ENCODE measurements at places on chromosomes 2 and 18.

DNA sequence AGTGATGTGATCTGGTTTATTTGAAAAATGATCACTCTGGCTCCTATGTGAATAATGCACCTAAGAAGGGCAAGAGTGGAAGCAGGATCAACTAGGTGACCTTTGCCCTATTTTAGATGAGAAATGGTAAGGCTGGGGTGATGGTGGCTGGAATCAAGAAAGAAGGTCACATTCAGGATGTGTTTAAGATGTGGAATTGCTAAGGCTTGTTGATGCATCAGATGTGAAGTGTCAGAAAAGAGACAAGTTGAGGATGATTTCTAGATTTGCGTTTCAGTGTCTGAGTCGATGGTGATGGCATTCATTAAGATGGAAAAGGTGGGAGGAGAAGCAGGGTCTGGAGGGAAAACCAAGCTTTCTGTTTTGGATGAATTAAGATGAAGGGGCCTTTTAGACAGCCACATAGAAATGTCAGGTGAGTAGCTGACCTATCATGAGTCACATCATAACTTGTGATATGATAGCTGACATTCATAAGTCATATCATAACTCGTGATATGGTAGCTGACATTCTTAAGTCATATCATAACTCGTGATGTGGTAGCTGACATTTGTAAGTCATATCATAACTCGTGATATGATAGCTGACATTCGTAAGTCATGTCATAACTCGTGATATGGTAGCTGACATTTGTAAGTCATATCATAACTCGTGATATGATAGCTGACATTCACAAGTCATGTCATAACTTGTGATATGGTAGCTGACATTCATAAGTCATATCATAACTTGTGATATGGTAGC is 101.2 kb upstream of the SEC11C start:
- no peak for DNase-seq

DNA sequence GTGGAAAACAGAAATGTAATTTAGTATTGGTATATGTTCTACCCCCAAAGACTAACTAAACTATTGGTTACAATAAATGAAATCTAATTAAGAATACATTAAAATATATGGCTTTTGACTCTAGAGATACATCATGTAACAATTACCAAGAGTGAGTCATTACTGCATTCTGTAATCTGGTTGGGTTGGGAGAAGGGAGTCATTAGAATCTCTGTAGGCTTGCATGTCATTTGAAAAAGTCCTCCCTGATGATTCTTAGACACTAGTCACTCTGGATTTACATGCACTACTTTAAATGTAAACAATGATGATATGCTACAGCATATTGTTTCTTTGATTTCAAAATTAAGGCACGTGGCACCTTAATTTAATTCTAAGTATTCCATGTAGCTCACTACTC is 293.4 kb upstream of the CHST9 start:
- DNase-seq = no peak

DNA sequence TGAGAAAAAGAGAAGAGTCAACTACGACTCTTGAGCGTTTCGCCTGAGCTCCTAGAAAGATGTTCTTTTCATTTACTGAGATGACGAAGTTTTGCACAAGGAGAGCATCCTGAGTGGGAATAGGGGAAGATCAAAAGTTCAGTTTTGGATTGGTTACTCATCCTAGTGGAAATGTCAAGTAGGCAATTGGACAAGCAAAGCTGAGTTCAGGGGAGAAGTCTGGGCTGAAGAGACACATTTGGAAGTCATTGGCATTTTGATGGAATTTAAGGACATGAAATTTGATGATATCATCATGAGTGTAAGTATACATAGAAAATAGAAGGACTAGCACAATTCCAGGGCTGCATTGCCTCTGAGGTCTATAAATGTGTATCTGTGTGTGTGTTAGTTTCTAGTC is 416.6 kb downstream of the RAD51AP2 start:
- no peak for DNase-seq

GRCh38 chr2:203783496-203784203 is 77.2 kb downstream of the CD28 start:
- peak; percentile 41 for DNase-seq

DNA sequence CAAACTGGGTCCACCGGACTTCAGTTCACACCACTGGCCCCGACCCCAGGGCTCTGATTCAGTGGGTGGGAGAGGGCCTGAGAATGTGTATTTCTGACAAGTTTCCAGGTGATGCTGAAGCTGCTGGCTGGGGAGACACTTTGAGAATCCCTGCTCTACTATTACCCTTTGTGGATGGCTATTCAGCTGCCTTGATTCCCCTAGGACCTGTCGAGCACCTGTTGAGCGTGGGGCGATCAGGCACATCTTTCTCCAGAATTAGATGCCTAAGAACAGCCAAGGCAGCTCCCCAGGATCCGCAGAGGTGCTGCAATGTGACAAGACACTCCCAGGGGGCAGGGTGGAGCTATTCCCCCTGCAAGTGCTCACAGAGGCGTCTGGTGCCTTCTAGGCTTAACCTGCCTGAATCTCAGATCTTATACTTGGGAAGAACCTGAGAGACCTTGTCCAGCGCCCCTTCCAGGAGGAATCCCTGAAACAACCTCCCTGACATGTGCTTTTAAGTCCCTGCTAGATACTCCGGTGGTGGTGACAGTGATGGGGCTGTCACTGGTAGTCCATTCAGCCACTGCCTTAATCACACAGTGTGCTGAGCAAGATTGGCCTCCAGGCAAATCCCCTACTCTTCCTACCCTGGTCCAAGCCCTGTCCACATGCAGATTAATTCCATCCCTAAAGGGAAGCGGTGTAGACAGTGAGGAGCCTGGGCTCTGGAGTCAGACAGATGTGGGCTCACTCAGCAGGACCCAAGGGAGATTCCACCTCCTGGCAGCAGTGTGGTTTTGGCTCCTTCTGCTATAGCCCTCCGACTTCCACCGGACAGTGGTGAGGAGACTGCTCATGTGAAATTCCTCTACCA is 43.4 kb upstream of the OTOF start:
- DNase-seq = peak; percentile 60

DNA sequence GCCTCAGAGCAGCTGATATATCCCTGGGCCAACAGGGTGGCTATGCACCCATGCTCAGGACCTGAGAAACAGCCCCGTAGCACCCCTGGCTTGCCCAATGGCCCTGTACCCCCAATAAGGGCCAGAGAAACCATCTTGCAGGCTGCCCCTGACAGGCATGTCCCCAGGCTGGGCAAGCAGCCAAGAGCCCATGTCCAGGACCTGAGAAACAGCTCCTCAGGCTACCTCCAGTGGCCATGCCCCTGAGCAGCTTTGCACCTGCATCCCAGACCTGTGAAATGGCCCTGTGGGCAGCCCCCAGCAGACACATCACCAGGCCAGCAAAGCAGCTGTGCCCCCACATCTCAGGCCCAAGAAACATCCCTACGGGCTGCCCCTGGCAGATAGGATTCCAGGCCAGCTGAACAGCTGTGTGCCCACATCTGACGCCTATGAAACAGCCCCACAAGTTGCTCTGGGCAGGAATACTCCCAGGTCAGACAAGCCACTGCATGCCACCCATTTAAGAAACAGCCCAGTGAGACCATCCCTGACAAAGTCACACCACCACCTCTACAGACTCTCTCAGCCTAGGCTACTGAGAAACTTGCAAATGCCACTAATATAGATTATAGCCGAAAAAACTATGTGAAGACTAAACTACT is 84.1 kb downstream of the TMEM237 start:
- no peak for DNase-seq

DNA sequence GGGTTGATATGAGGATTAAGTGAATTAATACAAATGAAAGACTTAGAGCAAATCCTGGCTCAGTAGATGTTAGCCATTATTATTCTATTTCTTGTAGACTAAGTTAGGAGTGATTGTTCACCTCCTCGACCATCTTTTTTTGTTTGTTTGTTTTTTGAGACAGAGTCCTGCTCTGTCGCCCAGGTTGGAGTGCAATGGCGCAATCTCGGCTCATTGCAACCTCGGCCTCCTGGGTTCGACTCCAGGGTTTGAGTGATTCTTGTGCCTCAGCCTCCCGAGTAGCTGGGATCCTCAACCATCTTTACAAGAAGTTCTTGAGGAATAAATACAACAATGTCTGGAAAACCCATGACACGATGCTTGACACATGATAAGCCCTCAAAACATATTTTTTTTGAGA is 12.7 kb downstream of the TRIM54 start:
- no peak for DNase-seq

DNA sequence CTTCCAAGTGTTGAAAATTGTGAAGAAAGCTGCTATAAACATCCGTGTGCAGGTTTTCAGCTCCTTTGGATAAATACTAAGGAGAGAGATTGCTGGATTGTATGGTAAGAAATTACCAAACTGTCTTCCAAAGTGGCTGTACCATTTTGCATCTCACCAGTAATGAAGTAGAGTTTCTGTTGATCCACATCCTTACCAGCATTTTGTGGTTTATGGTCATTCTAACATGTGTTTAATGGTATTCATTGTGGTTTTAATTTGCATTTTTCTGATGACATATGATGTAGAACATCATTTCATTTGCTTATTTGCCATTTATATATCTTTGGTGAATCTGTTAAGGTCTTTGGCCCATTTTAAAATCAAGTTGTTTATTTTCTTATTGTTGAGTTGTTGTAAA is 260.7 kb downstream of the SPAG16 start:
- DNase-seq = no peak

- DNase-seq = no peak
These were observed 1.7 kb downstream of the METTL4 start for GRCh38 chr18:2569338-2570207.

- no peak for DNase-seq
These were observed 155.6 kb downstream of the SETBP1 start for GRCh38 chr18:44836263-44836662.

GRCh38 chr2:112728378-112729175 is 7.8 kb downstream of the NT5DC4 start:
- DNase-seq = no peak

DNA sequence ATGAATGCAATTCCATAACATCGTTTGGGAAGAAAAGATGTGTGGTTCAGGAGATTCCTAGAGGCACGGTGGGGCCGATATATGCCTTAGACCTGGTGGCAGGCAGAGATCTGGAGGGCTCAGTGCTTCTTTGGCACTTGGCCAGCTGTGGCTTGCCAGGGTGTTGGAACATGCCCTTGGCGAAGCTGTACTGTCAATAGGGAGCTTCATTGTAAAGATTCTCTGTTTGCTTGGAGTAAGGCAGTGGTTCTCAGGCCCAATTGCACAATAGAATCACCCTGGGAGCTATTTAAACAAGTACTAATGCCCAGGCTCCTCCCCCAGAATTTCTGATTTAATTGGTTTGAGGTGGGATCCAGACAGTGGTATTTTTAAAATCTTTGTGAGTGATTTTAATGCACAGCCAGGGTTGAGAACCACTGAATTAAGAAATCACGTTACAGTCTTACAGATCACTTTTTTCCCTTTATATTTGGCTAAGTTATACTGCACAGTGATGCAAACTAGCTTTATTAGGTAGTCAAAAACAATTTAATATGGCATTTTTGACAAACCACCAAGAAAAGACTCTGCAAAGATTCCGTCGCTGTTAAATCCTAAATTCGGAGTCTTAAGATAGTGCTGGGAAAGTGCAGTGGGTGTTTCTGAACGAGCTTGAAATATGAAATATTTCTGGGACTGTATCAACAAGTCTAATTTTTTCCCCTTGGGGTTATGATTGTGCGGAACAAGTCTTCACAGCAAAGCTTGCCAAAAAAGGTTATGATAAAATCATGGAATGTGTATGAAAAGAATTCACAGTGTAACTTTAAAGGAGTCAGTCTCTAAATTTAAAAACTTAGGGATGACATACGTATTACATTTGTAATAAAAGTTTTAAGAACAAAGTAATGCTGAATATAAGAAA is 78.0 kb downstream of the CRIM1 start:
- DNase-seq = no peak

DNA sequence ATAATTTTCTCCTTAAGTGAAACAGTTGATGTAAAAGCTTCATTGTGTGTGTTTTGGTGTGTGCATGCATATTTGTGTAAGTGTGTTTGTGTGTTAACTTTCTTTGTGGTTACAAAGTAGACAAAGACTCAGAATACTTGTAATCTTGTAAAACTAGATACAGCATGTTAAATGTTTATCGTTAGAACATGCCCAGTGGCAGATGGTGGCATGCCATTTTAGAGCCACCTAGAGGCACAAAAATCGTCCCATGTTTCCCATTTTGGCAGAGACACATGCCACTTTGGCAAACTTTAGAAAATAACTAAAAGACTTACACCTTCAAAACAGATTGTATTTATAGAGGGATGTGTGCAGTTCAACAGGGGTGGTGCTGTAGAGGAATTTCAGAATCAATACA is 224.1 kb downstream of the LRP1B start:
- DNase-seq = no peak

- DNase-seq = no peak
These were observed 11.9 kb downstream of the LBH start for GRCh38 chr2:30243231-30243630.

GRCh38 chr18:55491616-55492015 is 96.4 kb downstream of the TCF4 start:
- DNase-seq = no peak

DNA sequence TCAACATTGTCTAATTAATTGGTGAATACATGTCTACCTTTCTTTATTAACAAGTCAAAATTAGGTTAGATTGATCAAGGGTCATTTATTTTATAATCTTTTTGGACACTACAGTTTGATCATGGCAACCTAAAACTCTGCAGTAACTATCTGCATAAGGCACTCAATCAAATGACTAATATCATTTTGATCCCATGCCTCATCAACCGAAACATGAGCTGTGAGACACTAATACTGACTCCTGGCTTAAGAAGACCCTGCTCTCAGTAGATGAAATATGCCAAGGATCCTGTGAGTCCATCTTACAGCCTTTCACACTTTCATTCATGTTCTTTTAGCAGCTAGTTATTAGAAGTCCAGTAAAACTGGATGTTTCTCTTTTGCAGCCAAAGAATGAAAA is 169.4 kb upstream of the CAVIN2 start:
- DNase-seq = no peak

GRCh38 chr2:146135245-146135644 is 1615.3 kb upstream of the ZEB2 start:
- no peak for DNase-seq

DNA sequence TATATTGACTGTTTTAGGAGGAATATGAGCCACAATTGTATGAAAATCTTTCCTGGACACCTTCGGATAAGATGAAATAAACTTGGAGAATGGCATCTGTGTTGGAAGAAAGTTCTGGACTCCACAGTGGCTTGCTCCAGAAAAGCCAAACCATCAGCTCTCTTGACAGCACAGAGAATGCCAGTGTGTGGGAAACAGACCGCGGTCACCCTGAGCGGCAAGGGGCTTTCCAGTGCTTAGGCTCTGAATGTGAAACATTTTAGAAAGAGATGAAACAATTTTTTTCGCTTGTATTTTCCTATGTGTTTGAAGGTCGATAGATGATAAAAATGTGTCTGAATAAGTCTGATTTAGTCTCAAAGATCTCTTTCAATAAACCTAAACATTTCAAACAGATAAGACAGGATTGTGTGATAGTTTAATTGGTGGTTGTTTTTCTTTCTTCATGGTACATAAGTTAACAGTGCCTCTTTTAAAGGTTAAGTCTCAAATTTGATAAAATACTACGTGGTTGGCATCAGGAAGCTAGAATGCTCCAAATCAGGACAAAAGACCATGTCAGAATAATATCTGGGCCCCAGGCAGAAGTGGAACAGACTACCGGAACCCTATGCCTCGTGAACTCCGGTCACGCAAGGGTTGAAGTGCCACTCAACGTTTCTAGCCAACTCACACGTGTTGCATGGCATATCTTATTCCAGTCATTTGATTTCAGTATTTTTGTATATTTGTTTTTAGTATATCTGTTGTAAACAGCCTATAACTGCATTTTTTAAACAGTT is 28.9 kb downstream of the PTGR3 start:
- no peak for DNase-seq

Measured in HuH-7 (cell line).